ENCODE measurements at places on chromosomes 2 and 18. TPM values are rescaled to one million over a fixed set of nuclear protein-coding genes. Genes with fewer than 3 reads are reported as not detected.

Gene CLIP4
- 39.9 TPM for total RNA-seq

Gene ST3GAL5
- 19.7 TPM for total RNA-seq

Gene SLC4A3
- 0.27 TPM for total RNA-seq

Gene ITGB6
- total RNA-seq = not detected

Gene MCM6
- total RNA-seq = 12.8 TPM

Gene ANKZF1
- total RNA-seq = 16.5 TPM

Gene PDIA6
- 396 TPM for total RNA-seq

Gene STK25
- 347 TPM for total RNA-seq

Gene DPP10
- total RNA-seq = not detected

Gene COLEC11
- total RNA-seq = 0.38 TPM

Gene EMX1
- total RNA-seq = not detected

Gene GKN1
- not detected for total RNA-seq

Gene KCNS3
- total RNA-seq = 0.81 TPM

Gene SP9
- not detected for total RNA-seq

Gene TLX2
- not detected for total RNA-seq

Gene TBR1
- under 0.01 TPM for total RNA-seq

Gene SPC25
- total RNA-seq = 6.4 TPM

Gene TXNDC2
- total RNA-seq = not detected

Gene CAVIN2
- 128 TPM for total RNA-seq

Gene TRIB2
- total RNA-seq = 13.9 TPM

Gene GCG
- not detected for total RNA-seq

Gene DLX1
- total RNA-seq = under 0.01 TPM

Gene ANKRD44
- 5.6 TPM for total RNA-seq

Gene SNTG2
- not detected for total RNA-seq

Gene CBLN2
- total RNA-seq = 0.09 TPM

Gene REEP1
- total RNA-seq = 0.09 TPM

Gene SLC30A3
- not detected for total RNA-seq

Gene SERPINB13
- not detected for total RNA-seq

Gene CIB4
- total RNA-seq = not detected

Gene CDH2
- total RNA-seq = 137 TPM

Gene CYBRD1
- 20.0 TPM for total RNA-seq
